Activated naive CD8-positive, alpha-beta T cell treated with anti-CD3 and anti-CD28 coated beads, Interleukin-2, amount 10 ng/mL, durations not matched to agents 7 days and 5 days (primary cell): ENCODE measurements at places on chromosomes 11 and 22. TPM values are rescaled to one million over a fixed set of nuclear protein-coding genes. Genes with fewer than 3 reads are reported as not detected.

The BTBD18 gene
- total RNA-seq, result not detected

The C11orf91 gene
- total RNA-seq, result not detected

The LMNTD2 gene
- 2.7 TPM for total RNA-seq

The OR5D13 gene
- not detected for total RNA-seq

The RNF215 gene
- 11.3 TPM for total RNA-seq

The CRYBB3 gene
- total RNA-seq, result 0.72 TPM

The CECR2 gene
- 0.06 TPM for total RNA-seq

The SCUBE1 gene
- total RNA-seq, result 0.03 TPM

The RHOD gene
- total RNA-seq, result 0.54 TPM

The SLC22A8 gene
- total RNA-seq, result not detected

The RAB38 gene
- 1.4 TPM for total RNA-seq

The PHLDA2 gene
- total RNA-seq, result 0.55 TPM

The TMEM184B gene
- total RNA-seq, result 29.7 TPM

The TSPAN18 gene
- 4.9 TPM for total RNA-seq

The PTGDR2 gene
- 2.9 TPM for total RNA-seq

The GGT5 gene
- total RNA-seq, result 0.11 TPM

The FXYD2 gene
- 31.2 TPM for total RNA-seq
